ENCODE measurements at places on chromosomes 16 and 17.

DNA sequence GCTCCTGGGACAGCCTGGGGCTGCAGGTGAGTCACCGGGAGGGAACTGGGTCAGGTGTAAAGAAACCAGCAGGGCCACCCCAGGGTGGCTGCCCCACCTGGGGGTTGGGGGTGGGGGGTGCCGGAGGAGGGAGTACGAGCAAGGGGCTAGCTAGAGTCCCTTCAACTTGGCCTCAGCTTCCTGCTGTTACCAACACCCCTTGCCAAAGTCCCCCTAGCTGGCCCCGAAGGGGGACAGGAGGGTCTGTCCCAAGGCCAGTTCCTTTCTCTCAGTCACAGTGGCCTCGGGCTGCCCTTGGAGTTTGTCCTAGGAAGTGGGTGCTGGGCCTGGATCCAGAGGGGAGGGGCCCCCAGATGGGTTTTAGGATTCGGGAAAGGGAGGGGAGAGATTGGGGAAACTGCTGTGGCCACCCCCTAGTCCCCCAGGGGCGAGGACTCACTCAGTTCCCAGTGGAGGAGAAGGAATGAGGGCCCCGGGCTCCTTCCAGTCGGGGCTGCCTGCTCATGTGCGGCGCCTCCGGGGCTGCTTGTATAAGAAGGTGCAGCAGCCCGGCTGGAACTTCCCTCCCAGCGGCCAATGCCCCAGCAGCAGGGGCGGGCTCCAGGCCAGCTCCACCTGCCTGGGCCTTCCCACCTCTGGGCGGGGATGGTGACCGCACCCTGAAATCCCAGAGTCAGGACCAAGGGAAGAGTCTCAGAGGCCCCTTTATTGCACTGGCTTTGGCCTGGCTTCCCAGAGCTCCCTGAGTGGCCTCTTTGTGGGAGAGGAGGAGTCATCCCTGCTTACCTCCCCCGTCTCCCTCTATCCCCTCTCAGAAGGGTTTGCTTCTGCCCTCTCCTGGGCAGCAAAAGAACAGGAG lies 7.3 kb downstream of the ARHGAP27 start:
- DNase-seq, result peak; percentile 2

- DNase-seq, result no peak
Measured at GRCh38 chr16:81333356-81333755, 18.6 kb downstream of the GAN start.

DNA sequence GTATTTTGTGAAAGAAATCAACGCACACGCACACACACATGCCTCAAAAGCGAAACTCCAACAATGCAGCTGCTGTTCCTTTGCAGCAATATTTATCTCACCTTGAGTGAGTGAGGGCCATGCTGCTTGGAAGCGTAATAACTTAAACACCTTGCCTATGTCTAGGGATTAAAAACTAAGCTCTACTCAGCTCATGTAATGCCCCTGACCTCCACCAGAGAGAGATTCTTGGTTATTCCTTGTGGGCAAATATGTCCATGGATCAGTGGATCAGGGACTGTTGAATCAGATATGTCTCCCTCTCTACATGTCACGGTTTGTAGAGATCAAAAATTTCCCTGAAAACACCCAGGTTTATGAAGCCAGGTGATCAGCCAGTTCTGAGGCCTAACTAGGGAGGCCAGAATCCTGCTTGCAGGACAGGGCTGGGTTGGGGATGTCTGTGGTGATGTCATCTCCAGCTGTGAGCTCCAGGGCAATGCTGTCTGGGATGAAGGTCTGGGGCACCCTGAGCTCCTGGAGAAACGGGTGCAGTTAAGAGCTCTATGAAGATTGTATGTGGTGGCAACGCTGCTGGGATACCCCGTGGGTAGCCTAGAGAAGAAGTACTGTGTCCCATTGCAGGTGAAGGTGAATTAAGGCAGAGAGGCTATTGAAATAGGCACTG lies 149.4 kb downstream of the KCNJ12 start:
- no peak for DNase-seq

DNA sequence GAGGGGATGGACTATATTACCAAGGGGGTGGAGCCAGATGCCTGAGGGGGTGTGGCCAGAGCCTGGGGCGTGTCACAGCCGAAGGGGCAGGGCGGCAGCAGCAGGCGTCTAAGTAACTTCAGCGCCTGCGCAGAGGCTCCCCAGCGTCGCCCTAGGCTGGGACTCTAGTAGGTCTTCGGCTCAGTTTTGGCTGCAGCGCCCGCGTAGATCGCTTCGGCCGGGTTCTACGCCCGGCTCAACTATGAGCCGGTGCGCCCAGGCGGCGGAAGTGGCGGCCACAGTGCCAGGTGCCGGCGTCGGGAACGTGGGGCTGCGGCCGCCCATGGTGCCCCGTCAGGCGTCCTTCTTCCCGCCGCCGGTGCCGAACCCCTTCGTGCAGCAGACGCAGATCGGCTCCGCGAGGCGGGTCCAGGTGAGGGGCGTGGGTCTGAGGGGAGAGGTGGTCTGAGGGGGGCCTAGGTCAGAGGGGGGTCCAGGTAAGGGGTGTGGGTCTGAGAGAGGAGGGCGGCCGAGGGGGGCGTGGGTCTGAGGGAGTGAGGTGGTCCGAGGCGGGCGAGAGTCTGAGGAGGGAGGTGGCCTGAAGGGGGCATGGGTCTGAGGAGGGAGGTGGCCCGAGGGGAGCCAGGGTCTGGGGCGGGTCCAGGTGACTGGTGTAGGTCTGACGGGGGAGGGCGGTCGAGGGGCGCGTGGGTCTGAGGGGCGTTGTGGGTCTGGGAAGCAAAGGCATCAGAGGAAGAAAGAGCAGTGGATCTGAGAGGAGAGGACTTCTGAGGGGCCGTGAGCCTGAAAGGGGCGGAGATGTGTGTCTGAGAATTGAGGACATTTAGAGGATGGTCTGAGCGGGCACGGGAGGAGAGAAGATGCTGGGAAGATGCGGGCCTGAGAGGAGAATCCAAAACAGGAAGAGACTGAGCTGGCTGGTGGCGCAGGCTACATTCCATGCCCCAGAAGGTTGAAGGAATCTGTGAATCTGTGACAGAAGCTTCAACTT lies at the start of gene LPCAT2:
Gene LPCAT2, plus strand, starts transcription at position 132 of the 991 bp plus-strand sequence. Its CDS starts 110 bp downstream, at position 242.
- peak; percentile 77 for DNase-seq

DNA sequence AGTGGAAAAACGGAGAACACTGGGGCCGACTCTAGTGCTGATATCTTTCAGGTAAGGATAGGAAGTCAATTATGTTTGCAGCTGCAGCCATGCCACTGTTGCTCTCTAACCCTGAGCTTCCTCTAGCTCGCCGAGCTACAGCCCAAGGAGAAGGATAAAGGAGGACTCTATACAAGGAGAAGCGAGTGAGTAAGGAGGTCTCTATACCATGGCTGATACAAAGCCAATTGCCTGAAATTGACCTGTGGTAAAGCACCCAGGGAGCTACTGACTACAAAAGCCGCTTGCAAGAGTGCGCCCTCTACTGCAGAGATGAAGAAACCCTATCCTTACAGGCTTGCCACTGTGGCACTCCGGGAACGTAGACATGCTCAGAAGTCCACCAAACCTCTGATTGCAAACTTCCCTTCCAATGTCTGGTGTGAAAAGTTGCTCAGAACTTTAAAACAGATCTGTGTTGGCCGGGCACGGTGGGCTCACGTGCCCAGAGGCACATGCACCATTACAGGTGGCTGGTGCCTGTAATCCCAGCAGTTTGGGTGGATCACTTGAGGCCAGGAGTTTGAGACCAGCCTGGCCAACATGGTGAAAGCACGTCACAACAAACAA lies 10.8 kb upstream of the SLC46A1 start:
- DNase-seq, result no peak

DNA sequence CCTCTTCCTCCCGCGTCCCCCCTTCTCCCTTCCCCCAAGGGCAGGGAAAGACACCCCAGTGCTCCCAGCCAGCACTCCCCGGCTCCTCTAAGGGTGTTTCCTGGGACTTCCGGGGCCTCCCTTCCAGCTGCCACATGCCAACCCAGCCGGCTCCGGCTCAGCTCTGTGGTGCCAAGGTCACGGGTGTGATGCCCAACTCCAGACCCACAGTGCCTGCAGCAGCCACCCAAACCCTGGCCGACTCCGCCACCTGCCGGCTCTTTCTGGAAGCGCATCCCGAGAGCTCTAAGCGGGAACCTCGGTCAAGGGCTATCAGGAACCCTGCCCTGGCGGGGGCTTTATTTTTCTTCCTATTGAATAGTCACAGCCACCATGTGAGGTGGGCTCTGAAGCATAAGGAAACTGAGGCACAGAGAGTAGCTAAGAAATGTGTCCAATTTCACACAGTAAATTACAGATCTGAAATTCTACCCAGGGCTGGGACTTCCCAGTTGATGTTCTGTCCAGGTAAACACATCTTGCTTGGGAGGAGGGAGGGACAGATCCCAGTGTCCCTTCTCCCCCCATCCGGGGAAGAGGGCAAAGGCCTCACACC lies 3.3 kb upstream of the PPP1R1B start:
- peak; percentile 51 for DNase-seq

DNA sequence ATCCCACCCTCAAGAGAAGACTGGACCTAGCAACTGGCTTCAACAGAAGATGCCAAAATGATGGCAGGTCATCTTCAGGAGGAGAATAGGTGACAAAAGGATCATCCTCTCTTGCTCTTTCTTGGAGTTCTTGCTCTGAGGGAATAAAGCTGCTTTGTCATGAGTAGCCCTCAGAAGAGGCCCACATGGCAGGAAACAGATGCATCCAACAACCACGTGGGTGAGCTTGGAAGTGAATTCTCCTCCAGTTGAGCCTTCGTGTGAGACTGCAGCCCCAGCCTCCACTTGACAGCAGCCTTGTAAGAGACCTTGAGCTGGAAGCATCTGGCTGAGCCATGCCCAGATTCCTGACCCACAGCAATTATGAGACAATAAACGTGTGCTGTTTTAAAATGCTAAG lies 87.5 kb downstream of the DYNLRB2 start:
- no peak for DNase-seq
